ENCODE measurements at places on chromosomes 1 and 21.

- no peak overlapping the region for H3K27ac ChIP-seq
- no peaks in the 10 kb centered on the region for H3K27me3 ChIP-seq
- DNase-seq, result no peak
- no peaks in the 10 kb centered on the region for H3K36me3 ChIP-seq
- H3K4me1 ChIP-seq, result no peaks in the 10 kb centered on the region
Observed at GRCh38 chr1:243974451-243975292, 76.4 kb upstream of the ZBTB18 start.

DNA sequence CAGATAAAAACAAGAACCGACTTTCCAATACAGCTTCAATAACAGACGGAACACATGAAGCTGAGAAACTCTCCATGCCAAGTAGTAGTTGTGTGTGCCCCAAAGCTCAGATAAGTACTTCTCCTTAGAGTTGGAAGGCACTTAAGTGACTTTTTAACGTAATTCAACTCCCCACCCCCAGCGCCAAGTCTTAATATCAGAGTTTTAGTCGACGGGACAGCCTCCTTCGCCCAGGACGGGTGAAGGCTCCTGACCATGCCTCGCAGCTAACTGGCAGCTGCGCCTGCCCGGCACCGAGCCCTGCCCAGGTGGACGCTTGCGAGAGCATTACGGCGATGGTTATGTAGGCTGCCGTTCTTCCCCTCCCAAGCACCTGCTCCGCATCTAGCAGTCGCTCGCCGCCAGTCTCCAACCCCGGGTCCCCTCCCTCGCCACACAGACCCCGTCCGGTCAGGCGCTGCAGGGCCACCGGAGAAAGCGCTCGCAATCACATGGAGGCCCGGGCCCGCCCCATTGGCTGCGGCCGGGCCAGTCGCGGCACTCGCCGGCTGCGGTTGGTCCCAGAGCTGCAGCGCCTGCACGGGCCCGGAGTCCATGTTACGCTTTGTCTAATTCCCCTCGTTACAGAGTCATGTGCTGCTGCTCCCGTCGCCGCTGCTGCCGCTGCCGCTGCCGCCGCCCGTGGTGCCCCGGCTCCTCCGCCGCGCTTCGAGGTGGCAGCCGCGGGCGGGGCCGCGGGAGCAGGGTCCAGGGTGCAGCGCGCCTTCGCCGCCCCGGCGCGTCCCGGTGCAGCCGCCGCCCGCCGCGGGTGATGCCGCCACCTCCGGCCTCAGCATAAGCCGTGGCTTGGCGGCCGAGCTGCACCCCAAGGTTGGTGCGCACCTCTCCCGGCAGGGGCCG is at the start of gene LRRC8D:
TSS of gene LRRC8D (plus strand) at position 611 of the 900 bp plus-strand sequence. CDS start 112,037 bp downstream, outside the sequence.
- DNase-seq, result peak; percentile 67
- no peaks in the 10 kb centered on the region for H3K4me1 ChIP-seq
- H3K27me3 ChIP-seq, result no peaks in the 10 kb centered on the region
- no peaks in the 10 kb centered on the region for H3K36me3 ChIP-seq
- peak within 1 kb of the TSS; percentile 54 for H3K27ac ChIP-seq
- H3K4me3 ChIP-seq, result peak within 1 kb of the TSS; percentile 48

GRCh38 chr1:64545118-64545843 is 75.4 kb downstream of the CACHD1 start:
- DNase-seq, result no peak
- H3K4me3 ChIP-seq, result no peak overlapping the region
- no peaks in the 10 kb centered on the region for H3K4me1 ChIP-seq
- peak overlapping the region; percentile 70 for H3K27ac ChIP-seq
- no peaks in the 10 kb centered on the region for H3K36me3 ChIP-seq

GRCh38 chr1:236173174-236173767 is 30.9 kb downstream of the GPR137B start:
- no peaks in the 10 kb centered on the region for H3K27me3 ChIP-seq
- H3K27ac ChIP-seq, result no peak overlapping the region

DNA sequence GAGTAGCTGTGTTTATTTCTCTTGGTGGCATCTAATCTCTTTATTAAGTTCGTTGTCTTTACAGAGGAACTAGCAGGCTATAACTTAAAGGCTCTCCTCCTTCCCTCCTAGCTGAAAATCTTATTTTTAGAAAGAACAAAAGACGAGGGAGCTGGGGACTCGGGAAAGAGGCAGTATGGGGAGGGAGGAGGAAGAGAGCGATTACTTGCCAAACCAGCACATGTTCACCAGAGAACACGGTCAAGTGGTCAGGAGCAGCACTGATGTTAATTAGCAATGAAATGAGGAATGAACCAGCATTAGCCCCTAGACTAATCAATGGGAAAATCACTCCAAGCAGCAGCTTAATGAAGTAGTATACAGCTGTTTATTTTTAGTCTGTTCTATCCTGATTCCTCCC is 171.3 kb upstream of the ESRRG start:
- no peaks in the 10 kb centered on the region for H3K27me3 ChIP-seq
- no peaks in the 10 kb centered on the region for H3K4me1 ChIP-seq
- H3K36me3 ChIP-seq, result no peaks in the 10 kb centered on the region
- no peak overlapping the region for H3K4me3 ChIP-seq

DNA sequence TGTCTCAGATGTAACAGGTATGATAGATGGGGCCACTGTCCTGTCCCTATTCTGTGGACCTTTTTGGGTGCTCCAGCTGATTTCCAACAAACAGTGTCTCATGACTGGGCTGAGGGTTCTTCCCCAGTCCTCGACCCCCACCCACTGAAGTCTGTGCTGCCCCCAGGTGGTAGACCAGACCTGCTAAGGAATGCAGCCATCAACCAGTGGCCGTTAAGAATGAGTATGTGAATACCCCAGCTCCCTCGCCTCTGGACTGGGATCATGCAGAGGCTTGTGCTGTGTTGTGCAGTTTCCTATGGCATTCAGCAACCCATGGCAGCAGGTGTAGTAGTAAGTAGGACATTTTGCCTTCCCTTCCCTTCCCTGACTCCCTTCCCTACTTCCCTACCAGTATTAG is 183.1 kb upstream of the KAZN start:
- H3K27ac ChIP-seq, result no peak overlapping the region
- H3K4me1 ChIP-seq, result no peaks in the 10 kb centered on the region
- H3K36me3 ChIP-seq, result no peaks in the 10 kb centered on the region
- no peaks in the 10 kb centered on the region for H3K27me3 ChIP-seq

DNA sequence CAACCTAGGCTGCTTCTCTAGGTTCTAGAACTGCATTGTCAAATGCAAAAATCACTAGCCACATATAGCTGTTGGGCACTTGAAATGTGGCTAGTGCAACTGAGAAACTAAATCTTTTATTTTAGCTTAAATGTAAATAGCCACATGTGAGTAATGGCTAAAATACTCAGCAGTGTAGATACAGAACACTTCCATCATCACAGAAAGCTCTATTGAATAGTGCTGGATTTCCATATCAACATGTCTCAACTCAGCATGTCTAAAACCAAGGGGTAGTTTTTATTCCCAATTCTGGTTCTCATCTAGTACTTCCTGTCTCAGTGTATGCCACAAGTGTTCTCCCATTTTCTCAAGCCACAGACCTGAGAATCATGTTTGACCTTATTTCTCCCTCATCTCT is 7.5 kb upstream of the TP53BP2 start:
- no peak overlapping the region for H3K4me3 ChIP-seq
- no peaks in the 10 kb centered on the region for H3K27me3 ChIP-seq
- H3K4me1 ChIP-seq, result no peaks in the 10 kb centered on the region
- H3K36me3 ChIP-seq, result no peaks in the 10 kb centered on the region
- no peak for DNase-seq
- H3K27ac ChIP-seq, result no peak overlapping the region

Data from uterus (tissue), 4 donors.